ENCODE measurements at places on chromosomes 7 and 10.

DNA sequence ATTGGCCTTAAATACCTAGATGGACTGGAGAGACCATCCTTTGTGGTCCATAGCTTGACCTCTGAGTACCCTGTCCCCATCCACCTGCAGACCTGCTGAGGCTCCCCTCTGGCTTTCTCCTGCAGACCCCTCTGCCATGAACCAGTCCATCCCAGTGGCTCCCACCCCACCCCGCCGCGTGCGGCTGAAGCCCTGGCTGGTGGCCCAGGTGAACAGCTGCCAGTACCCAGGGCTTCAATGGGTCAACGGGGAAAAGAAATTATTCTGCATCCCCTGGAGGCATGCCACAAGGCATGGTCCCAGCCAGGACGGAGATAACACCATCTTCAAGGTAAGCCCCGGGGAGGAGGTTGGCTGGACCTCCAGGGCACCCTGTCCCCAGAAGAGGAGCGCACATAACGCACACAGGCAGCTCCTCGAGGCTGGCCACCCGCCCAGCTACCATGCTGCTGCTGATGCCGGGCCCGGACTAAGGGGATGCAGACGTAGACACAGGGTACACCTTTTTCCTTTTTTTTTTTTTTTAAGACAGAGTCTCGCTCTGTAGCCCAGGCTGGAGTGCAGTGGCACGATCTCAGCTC lies 4.3 kb downstream of the IRF5 start:
- DNase-seq = no peak

GRCh38 chr10:94316560-94316959 lies 46.2 kb downstream of the NOC3L start:
- DNase-seq = no peak

- DNase-seq = no peak
These were observed 7.5 kb downstream of the DUSP5 start for GRCh38 chr10:110505130-110505770.

GRCh38 chr7:21146642-21147423 lies 281.1 kb upstream of the SP4 start:
- no peak for DNase-seq

GRCh38 chr10:30997536-30998235 lies 34.0 kb downstream of the ZNF438 start:
- no peak for DNase-seq

- DNase-seq = no peak
These were observed 143.3 kb upstream of the RSU1 start for GRCh38 chr10:16960551-16960950.

DNA sequence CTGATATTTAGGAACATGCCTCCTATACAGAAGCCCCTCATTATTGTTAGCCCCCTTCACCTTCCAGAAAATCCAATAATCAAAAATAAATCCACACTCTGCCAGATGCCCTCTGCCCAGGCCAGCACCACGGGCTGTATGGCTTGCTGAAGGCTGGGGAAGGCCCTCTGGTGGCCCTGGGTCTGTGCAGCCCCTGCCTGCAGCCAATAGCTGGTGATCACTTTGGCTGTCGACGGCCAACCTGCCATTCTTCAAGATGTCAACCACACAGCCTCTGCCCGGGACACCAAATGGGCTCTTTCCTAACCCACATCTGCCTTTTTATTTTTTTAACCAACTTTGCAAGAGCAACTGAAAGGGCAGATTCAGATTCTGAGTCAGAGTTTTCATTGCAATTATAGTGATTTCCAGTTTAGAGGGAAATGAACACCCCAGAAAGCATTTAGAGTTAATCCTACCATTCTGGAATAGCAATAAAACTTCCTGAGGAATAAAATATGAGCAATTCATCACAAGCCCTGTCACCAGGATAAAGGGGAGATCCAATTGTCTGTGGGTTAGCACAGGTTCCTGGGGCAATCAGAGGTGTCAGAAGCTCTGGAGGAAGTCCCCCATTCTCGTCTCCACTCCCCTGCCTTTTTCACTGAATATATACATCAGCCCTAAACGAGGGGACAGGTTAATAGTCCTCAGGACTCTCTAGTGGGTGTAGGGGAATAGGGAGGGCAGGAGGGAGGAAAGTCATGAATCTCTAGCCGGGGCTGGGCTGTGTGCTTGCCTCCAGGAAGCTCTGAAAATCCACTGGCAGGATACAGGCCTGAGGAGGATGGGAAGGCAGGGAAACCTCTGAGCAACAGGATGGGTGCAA lies 211.3 kb downstream of the GRID1 start:
- no peak for DNase-seq

GRCh38 chr7:55513868-55514267 lies 58.4 kb downstream of the VOPP1 start:
- DNase-seq = no peak

- DNase-seq = no peak
These were observed 280.1 kb downstream of the TNS3 start for GRCh38 chr7:47301657-47302295.

DNA sequence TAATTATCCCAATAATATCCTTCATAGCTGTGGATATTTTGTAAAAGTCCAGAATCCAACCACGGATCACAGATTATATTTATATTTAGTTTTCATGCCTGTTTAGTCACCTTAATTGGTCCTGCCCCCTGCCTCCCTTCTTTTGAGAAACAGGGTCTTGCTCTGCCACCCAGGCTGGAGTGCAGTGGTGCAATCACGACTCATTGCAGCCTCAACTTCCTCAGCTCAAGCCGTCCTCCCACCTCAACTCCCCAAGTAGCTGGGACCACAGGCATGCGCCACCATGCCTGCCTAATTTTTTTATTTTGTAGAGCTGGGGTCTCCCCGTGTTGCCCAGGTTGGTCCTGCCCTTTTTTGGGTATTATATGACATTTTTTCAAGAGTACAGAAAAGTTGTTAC lies 129.4 kb downstream of the KAT6B start:
- DNase-seq = no peak

DNA sequence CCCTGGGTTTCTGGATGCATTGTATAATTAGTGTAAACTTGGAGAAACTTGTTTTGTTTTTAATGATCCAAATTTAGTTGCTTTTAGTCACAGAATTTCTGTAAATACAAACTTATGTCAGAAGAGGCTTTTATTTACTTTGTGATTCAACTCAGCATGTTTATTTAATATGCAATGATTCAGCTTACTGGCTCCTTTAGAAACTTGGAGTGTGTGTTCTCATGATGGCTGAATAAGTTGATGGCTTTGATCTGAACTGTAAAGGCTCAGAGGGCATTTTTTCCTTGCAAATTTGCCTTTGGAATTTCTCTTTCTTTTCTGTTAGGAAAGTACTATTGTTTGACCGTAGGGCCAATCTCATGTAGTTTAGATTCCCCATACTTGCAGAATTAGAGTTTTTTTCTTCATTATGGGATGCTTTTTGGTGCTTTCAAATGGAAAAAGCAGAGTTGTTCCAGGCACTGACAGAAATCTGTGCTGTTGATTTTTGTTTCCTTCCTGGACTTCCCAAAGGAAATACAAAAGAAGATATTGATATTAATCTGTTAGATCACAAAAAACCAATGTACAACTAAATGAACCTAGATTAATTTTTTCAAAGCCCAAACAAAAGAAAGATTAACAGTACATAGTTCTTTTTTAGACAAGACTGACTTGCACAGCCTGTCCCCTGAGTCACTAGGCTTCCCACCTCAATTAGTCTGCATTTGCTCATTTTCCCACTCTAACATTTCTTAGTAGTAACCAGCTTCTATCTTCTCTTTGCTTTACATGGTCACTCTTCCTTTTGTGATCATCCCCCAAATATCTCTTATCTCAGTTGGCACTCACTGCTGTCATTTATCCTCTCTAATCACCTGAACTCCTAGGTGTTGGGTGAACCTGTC lies 96.8 kb upstream of the AGR3 start:
- DNase-seq = no peak

GRCh38 chr10:86729677-86730076 lies 26.7 kb upstream of the BMPR1A start:
- DNase-seq = no peak

DNA sequence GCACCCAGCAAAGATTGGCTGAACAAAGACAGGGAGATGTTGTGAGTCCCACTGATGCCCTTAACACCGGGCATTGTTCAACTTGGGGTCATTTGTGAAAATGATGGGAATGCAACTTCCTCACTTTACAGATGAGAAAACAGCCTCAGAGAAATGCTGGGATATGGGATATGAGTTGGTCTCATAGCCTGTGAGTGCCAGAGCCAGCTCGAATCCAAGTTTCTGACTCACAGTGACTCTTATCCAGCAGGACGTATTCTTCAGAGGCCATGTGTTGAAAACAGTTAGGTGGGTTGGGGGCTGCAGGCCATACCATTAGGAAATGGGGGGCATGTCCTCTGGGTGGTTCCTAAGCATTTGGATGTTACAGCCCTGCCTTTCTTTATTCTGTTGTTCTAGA lies 45.2 kb downstream of the KIAA1217 start:
- no peak for DNase-seq

DNA sequence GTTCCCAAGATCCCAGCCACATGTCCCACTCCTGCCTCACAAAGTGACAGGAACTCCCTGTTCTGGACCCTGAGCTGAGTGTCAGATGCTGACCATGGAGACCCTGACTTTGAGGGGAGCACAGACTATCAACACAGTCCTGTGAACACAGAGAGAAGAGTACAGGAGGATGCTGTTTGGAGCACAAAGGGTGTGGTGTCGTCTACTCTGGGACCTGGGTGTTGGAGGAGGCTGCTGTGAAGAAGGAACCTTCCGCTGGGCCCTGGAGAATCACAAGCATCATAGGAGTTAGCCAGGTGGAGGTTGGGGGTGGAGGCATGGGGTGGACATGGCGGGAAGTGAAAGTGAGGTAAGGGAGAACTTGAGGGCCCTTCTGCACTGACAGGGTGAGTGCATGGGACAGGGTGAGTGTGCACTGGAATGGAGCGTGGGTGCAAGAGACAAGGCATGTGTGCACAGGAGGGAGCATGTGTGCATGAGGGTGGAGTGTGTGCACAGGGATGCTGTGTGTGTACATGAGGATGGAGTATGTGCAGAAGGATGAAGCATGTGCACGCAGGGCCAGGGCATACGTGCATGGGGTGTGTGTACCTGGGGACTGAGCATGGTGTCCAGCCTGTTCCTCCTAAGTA lies 70.7 kb upstream of the ANTXRL start:
- no peak for DNase-seq

- DNase-seq = no peak
These were observed 49.5 kb upstream of the PITRM1 start for GRCh38 chr10:3222068-3222467.

DNA sequence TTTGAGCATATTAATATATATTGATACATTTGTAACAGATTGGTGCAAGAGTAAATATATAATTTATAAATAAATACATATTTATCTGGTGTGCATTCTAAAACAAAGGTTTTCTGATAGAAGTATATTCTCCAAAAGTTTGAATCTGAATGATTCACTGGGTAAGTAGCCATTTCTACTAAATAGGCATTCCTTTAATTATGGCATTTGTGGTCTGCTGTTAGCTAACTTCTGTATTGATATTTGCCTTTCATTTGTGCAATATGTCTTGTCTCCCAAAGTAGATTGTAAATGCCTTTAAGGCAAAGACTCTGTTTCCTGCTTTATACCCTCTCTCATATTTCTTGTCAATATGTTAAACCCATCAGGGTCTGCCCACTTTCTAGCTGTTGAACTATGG lies 11.1 kb upstream of the ARID5B start:
- DNase-seq = no peak

- no peak for DNase-seq
These were observed 3.9 kb upstream of the GATA3 start for GRCh38 chr10:8050556-8051108.

GRCh38 chr10:97020452-97021400 lies 165.0 kb downstream of the SLIT1 start:
- DNase-seq = no peak

DNA sequence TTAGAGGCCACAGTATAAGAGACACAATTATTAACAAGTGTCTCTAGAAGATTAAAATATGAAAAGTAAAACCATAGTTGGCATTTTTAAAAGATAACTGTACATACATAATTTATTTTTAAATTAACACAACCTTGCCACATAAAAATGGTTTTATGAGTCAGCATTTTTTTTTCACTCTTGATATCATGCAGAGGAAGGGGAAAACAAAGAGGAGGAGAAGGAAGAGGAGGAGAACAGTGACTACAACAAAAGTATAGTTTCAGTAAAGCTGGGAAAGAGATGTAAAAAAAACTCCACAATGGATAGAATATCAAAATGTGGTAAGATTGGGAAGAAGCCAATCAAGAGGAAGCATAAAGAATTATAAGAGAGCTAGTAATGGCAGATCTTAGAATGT lies 34.0 kb downstream of the CH25H start:
- no peak for DNase-seq

DNA sequence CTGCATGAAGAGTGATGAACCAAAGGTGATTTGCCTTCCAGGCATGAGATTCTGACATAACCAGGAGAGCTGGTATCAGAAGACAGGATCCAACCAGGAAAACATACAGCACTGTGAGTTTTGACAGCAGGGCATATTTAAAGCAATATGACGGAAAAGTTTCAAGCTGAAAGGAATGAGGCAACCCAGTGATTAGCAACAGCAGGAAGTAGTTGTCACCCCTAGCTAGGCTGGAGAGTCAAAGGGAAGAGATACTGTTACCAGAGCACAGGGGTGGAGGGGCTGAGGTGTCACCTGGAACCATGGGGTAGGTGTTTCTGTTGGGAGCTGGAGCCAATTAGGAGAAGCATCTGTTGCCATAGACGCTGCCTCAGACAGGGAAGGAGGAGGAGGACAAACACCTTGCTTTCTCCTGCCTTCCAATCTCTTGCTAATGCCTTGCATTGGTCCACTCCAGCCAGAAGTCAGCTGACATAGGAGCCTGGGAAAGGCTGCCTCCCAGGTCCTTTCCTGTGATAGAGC lies 125.4 kb upstream of the SORCS3 start:
- DNase-seq = no peak

- DNase-seq = no peak
These were observed 37.9 kb downstream of the HBP1 start for GRCh38 chr7:107206706-107207105.

DNA sequence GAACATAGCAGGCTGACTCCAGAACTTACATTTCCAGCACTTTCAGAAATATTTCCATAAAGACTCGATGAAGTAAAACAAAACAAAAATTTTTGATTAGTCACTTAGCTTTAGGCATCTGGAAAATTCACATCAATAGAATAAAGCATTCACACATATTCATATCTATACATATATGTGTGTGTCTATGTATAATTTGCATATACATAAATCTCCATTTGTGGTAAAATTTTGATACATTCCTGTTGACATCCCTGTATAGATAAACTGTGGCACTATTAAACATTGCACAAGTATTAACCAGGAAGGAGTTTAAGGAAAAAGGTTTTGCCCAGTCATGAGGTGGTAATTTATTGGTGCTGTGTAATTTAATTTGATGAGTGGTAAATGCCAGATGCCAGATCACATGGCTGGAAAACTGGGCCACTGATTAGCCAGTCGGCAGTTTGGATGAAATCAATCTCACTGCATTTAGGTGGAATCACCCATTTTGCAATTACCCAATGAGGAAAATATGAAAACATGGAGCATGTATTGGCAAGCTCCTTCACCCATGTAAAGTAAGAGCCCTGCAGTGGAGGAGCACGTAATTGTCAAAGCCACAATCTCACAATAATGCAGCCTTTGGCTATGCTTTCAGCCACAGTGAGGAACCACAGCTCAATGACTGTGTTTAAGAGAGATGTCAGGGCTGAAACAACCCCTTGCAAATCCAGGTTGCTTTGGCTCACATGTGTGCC lies 294.6 kb downstream of the RNLS start:
- DNase-seq = no peak
